ENCODE measurements at places on chromosomes 16 and 17.
A peak's percentile ranks its signal among the peaks of the same experiment; 100 is the strongest.

- no peak for DNase-seq
Observed at GRCh38 chr17:44780845-44781480, 22.2 kb downstream of the ADAM11 start.

DNA sequence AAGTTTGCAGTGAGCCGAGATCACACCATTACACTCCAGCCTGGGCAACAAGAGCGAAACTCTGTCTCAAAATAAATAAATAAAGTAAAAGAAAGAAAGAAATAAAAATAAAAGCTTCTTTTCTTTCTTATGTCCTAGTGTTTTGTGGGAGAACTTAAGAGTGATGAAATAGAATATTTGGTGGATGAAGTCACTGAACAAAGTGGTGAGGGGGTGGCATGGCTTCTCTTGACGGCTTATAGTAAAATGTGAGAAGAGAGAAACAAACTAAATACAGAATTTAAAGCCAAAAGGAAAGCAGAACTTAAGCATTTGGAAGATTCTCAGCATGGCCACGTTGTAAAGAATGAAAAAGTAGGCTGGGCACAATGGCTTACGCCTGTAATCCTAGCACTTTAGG is 15.3 kb downstream of the SGF29 start:
- no peak for DNase-seq

DNA sequence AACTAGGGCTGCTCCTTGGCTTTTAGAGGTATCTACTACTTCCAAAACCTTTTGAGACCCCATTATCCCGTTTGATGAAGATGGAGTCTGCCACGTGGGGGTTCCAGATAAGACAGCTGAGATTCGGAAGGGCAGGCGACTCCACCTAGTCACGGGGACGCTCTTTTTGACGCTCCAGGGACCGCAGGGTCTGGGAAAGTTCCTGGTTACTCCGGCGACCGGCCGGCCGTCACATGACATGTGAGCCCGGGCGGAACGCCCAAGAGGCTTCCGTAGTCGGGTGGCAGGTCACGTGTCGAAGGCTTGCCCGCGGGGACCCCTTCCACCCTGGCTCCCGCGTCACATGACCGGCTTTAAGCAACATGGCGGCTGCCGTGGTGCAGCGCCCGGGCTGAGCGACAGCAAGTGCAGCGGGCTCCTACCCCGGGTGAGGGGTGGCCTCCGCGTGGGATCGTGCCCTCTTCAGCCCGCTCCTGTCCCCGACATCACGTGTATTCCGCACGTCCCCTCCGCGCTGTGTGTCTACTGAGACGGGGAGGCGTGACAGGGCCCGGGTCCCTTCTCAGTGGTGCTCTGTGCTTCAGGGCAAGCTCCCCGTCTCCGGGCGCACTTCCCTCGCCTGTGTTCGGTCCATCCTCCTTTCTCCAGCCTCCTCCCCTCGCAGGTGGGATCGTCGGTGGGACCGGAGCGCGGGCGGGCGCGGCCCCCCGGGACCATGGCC is at the start of gene SPNS1:
SPNS1 (plus strand) TSS at position 342 of the 721 bp plus-strand sequence; CDS start at position 716, 374 bp downstream.
- peak; percentile 90 for DNase-seq

- DNase-seq = no peak
Observed at GRCh38 chr16:85394456-85395206, 218.5 kb upstream of the GSE1 start.

DNA sequence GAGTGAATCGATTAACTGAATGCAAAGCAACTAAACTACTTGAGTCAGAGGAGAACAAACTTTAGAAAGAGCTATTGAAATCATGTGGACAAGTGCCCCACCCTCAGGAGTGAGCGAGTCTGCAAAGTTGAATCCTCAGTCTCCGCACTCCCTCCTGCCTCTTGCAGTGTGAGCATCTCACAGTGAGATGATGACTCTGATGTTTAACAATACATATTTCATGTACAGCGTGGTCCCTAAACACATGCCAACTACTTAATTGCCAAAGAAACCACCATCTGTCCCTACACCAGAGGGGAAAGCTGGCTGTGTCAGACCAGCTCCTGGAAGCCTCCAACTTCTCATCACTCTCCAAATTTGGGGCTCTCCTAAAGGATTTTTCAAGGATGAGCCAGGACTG is 31.2 kb downstream of the PIMREG start:
- DNase-seq = no peak

- DNase-seq = no peak
Observed at GRCh38 chr16:54346041-54346440, 59.5 kb upstream of the IRX3 start.

DNA sequence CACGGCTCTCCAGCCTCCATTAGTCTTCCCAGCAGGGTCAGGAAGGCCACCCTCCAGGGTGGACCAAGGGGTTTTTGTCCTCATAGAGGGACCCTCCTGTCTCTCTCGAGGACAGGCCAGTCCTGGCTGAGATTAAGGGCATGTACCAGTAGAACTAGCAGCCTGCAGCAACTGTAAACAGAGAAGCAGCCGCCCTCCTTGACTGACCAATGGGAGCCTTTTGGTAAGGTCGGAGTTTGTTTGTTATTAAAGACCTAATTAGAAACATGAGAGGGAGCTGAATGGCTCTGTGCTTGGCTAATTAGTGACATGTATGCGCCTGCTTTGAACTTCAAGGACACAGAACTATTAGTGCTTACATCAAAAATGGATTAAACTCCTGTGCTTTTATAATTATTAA is 80.0 kb downstream of the CCDC182 start:
- no peak for DNase-seq

- DNase-seq = no peak
Observed at GRCh38 chr17:28136923-28137322, 94.4 kb downstream of the NLK start.

- DNase-seq = no peak
Observed at GRCh38 chr17:82301300-82301915, 16.0 kb downstream of the CD7 start.

GRCh38 chr17:62780269-62780668 is 27.8 kb downstream of the MARCHF10 start:
- DNase-seq = peak; percentile 59

DNA sequence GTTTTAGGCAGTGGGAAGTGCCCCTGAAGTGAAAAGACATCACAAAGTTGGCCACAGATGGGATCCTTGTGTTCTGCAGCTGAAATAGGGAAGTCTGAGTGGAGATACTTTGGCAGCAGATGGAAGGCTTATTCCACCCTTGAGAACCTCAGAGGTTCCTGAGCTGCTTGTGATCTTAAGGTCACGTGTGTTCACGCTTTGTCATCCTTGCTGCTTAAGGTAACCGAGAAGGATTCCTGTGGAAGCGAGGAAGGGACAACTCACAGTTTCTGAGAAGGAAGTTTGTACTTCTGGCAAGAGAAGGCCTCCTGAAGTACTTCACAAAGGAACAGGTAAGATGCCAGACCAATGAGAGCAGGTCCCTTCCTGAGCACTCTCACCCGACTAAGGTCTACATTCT is 12.2 kb downstream of the ADAP2 start:
- DNase-seq = no peak

- no peak for DNase-seq
Observed at GRCh38 chr17:74270333-74270732, 3.7 kb upstream of the DNAI2 start.

GRCh38 chr16:53159781-53160436 is 105.1 kb downstream of the CHD9 start:
- DNase-seq = no peak

DNA sequence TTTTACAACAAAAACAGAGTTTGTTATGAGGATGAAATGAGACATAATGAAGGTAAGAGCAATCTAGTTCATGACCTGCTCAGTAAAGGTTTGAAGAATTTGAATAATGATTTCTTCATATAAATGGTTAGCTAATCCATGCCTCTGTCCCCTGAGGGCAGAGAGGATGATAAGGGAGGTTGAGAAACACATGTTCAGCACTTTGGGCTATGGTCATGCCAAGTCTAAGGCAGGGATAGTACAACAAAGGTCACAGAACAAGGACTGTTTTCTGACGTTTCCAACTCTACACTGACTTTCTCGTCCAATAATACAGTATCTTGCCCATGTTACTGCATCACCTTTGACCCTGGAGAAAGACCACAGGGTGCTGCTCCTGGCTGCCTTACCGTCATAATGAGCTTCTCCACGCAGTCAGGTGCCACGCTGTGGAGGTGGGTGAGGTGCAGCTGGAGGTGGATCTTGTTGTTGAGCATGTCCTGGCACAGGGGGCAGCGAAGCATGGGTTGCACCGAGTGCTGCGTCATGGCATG is 236.7 kb downstream of the ZFHX3 start:
- no peak for DNase-seq

DNA sequence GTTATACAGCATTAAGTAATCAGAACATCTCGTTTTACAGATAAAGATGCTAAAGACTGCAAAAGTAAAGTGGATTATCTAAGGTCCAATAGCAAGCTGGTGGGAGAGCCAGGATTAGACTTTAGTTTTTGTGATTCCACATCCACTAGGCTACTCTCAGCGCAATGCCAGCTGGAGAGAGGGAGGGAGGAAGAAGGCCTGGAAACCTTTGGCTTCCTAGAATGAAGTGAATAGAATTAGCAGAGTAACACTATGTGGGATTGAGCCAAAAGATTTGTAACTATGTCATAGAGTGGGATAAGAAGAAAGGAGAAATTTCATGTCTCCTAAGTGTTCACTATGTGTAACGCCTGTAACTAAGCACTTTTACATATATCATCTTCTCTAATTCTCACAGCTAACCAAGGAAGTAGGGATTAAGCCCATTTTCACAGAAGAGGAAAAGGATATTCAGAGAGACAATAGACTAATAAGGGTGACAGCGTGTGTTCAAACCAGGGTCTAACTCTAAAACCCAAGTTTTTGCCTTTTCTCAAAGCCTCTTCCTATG is 25.4 kb upstream of the NSRP1 start:
- DNase-seq = no peak

- DNase-seq = no peak
Observed at GRCh38 chr16:53262645-53263044, 171.6 kb upstream of the RBL2 start.

- DNase-seq = no peak
Observed at GRCh38 chr17:81551458-81552243, 502 bp downstream of the FAAP100 start.

DNA sequence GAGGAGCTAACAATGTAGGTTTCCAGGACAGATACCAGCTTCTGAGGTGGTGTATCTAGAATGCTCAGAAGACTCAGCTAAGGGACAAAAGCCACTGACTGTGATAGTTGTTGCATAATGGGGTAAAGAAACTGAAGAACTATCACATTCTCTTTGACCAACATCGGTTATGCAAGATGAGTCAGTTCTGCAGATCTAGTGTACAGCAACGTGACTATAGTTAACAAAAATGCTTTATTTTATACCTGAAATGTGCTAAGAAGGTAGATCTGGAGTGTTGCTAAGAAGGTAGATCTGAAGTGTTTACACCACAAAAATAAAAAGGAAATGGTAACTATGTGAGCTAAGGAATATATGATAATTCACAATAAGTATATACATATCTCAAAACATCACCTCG is 2.5 kb downstream of the KRTAP9-6 start:
- no peak for DNase-seq

GRCh38 chr17:58525239-58525638 is 10.8 kb upstream of the MTMR4 start:
- no peak for DNase-seq

- DNase-seq = no peak
Observed at GRCh38 chr17:80924111-80924806, 67.4 kb upstream of the CHMP6 start.

DNA sequence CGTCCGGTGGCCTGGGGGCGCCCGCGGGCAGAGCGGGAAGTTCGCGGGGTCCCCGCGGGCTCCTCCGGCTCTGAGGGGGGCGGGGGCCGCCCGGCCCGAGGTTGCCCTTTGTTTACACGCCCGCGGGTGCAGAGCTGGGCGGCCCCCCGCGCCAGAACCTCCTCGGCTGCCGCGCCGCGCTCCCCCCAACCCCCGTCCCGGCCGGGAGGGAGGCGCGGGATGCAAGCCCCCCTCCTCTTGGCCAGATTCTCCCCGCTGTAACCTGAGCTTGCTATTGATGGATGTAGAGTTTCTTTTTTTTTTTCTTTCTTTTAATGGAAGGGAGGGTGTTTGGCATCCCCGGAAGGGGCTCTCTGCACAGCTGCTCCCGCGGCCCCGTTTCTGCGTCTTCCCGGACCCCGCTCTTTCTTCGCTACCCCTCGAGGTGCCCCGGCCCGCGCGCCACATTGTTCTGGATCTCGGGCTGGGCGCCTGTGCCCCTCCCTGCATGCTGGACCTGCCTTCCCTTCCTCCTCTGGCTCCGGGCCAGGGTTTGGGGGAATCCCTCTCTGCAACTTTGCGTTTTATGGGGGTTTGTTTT is 646 bp downstream of the CBX2 start:
- DNase-seq = no peak

DNA sequence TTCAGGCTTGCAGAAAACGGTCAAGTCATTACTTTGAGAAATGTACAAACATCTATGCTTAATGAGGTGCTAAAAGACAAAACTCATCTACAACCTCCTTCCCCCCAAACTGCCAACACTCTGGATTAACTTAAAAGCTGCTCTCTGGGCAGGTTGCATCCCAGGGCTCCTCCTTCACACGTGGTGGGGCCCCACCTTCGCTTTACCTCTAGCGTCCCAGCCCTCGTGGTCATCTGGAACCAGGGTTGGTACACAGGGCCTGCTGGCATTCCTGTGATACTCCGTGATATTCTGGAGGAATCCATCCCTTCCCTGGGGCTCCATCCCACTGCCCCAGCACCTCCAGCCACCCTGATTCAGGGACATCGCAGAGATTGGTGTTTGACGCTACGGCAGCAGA is 4.8 kb downstream of the METRNL start:
- no peak for DNase-seq

DNA sequence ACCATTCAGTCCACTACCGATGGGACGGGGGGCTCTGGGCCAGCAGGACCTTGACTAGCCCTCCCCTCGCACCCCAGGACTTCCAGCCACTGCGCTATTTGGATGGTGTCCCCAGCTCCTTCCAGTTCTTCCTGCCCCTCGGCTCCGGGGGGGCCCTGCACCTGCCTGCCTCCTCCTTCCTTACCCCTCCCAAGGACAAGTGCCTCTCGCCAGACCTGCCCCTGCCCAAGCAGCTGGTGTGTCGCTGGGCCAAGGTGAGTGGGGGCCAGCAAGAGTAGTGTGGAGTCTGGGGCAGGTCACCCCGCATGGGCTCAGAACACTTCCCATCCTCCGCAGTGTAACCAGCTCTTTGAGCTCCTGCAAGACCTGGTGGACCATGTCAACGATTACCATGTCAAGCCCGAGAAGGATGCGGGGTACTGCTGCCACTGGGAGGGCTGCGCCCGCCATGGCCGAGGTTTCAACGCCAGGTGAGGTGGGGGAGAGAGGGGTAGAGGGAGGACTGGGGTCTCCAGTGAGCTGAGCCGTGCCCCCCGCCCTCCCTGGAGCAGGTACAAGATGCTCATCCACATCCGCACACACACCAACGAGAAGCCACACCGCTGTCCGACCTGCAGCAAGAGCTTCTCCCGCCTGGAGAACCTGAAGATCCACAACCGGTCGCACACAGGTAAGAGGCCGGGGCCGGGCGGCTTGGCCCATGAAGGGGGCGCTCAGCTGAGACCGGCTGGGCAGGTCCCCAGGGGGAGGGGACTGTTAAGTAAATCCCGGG is 16.2 kb downstream of the PAM16 start:
- DNase-seq = no peak

Data from DMS 273 treated with DMSO at 0.1 percent for 48 hours (cell line).